ENCODE measurements at places on chromosomes 12 and 14. TPM values are rescaled to one million over a fixed set of nuclear protein-coding genes. Genes with fewer than 3 reads are reported as not detected.

Gene RIMBP2
- total RNA-seq: not detected

Gene CELA1
- not detected for total RNA-seq

Gene MMP19
- total RNA-seq: not detected

DNA sequence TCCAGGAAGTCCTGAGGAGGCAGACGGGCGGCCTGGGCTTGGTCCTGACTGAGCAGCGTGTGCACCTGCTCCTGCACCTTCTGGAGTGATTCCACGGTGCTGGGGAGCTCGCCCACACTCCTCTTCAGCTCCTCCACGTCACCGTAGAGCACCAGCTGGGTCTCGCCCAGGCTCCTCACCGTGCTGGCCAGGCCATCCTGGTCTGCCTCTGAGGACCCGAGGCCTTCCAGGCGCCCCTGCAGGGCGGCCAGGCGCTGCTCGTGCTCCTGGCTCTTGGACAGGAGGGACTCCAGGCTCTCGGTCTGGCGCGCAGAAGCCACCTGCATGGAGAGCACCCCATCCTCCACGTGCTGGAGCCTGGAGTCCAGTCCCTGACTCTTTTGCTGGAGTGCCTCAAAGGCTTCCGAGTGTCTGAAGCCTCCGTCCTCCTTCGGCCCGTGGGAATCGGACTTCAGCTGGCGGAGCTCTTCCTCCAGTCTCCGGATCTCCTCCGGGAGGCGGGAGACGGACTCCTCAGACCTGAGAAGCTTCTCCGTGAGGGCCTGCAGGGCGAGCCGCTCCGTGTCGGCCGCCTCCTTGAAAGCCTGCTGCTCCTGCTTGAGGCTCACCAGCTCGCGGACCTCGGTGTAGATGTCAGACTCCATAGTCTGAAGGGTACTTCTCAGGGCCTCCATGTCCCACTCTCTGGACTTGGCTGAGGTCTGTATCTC, 8.4 kb downstream of the CKAP4 start:
- no peaks in the 10 kb centered on the region for H3K36me3 ChIP-seq
- no peak for DNase-seq
- no peaks in the 10 kb centered on the region for H3K27me3 ChIP-seq
- no peak overlapping the region for H3K4me3 ChIP-seq
- H3K4me1 ChIP-seq: no peaks in the 10 kb centered on the region
- no peak overlapping the region for H3K27ac ChIP-seq

DNA sequence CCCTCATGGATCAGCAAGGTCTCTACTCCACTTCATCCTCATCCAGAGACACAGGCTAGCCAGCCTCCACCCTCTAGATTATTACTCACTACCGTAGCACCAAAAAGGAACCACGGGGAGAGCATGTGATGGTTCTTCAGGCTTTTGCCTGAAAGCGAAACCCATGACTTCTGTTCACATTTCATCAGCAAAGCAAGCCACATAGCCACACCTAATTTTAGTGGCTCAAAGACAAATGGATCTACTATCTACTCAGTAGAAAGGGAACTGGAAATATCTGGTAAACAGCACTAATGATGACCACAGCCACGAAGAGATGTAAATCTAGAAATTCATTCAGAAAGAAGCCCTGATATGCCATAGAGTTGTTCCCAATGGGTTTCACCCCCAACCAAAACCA, 51.4 kb downstream of the VCPKMT start:
- peaks cover 21% of the 10 kb centered on the region for H3K36me3 ChIP-seq
- no peaks in the 10 kb centered on the region for H3K27me3 ChIP-seq
- peak; percentile 91 for DNase-seq
- H3K4me1 ChIP-seq: peaks cover 72% of the 10 kb centered on the region
- H3K27ac ChIP-seq: peak overlapping the region; percentile 96

DNA sequence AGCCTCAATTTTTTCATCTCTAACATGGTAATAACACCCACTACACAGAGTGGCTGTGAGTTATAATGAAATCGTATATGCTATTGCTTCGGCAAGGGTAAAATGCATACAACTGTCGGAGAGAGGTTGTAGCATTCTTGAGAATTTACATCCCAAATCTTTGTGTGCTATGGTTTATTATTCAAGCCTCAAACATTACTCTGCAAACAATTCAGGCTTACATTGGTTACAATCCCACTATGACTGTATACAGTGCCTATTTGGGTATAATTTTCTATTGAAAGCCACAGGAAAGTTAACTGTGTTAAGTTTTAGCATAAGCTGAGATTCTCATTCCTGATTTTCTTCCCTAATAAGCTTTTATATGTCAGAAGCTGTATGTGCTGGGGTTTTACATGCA, 20.6 kb downstream of the SLC35F4 start:
- DNase-seq: no peak
- H3K27ac ChIP-seq: no peak overlapping the region
- H3K27me3 ChIP-seq: no peaks in the 10 kb centered on the region
- no peaks in the 10 kb centered on the region for H3K4me1 ChIP-seq
- no peak overlapping the region for H3K4me3 ChIP-seq
- no peaks in the 10 kb centered on the region for H3K36me3 ChIP-seq

DNA sequence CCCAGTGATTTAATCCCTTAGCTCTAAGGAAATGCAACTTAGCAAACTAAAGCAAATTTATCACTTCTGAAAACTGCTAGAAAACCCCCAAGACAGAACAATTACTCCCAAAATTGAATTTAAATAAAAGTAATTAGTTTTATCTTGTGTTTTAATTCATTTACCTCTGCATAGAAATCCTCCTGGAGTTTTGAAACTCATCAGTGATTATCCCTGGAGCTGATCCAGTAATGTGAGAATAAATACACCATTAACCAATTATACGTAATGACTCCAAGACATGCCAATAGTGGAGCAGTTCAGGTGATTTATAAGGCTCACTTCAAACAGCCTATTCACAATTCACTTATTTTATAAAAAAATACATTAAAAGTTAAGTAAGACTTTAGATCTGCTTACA, 855.3 kb upstream of the FLRT2 start:
- H3K27ac ChIP-seq: no peak overlapping the region
- no peaks in the 10 kb centered on the region for H3K36me3 ChIP-seq
- no peaks in the 10 kb centered on the region for H3K4me1 ChIP-seq
- no peak for DNase-seq
- no peaks in the 10 kb centered on the region for H3K27me3 ChIP-seq

GRCh38 chr12:269191-269590, 6.6 kb upstream of the SLC6A13 start:
- peaks cover 2% of the 10 kb centered on the region for H3K27me3 ChIP-seq
- H3K4me1 ChIP-seq: peaks cover 24% of the 10 kb centered on the region
- no peak overlapping the region for H3K4me3 ChIP-seq
- DNase-seq: no peak
- no peak overlapping the region for H3K27ac ChIP-seq

DNA sequence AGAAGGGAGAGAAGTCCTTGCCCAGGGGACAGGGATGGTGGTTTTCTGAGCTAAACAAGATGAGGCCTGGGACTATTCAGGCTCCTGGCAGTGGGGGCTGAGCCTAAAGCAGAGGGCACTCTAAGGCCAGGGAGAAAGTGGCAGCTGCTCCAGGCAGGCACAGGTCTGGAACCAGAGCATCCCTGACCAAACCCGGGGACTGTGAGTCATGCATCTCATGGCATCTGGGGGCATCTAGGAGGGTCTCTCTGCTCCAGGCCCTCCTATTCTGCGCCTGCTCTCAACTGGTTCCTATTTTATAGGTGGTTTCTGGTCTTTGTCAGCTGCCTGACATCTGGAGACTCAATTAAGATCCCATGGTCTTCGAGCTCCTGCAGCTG, 11.6 kb downstream of the KRT7 start:
- peak overlapping the region; percentile 39 for H3K4me3 ChIP-seq
- H3K27me3 ChIP-seq: peaks cover 8% of the 10 kb centered on the region
- peak overlapping the region; percentile 85 for H3K27ac ChIP-seq
- DNase-seq: no peak
- H3K36me3 ChIP-seq: no peaks in the 10 kb centered on the region
